ENCODE measurements at places on chromosomes 4 and X. TPM values are rescaled to one million over a fixed set of nuclear protein-coding genes. Genes with fewer than 3 reads are reported as not detected.

DNA sequence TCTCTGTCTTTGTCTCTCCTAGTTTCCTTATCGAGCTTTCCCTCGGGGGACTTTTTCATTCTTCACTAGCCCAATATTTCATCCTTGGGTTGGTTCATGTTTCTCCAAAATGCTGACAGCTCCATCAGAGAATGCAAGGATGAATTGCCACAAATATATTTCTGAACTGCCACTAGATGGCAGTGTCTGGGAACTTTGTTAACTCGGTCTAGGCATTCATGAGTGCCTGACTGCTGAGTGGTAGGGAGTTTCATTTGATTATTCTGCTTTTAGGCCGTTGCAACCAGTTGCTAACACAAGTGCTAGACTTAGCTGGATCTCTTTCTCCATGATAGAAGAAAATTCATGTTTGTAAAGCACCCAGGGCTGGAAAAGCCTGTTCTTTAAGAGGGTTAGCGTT is 73.5 kb upstream of the RAP2C start:
- no peak overlapping the region for H3K4me3 ChIP-seq
- DNase-seq: no peak
- no peak overlapping the region for H3K27ac ChIP-seq
- H3K36me3 ChIP-seq: peaks cover 4% of the 10 kb centered on the region
- H3K4me1 ChIP-seq: no peaks in the 10 kb centered on the region
- H3K27me3 ChIP-seq: no peaks in the 10 kb centered on the region

- no peaks in the 10 kb centered on the region for H3K36me3 ChIP-seq
- no peak overlapping the region for H3K27ac ChIP-seq
- no peaks in the 10 kb centered on the region for H3K27me3 ChIP-seq
These were observed 44.8 kb downstream of the GSX2 start for GRCh38 chr4:54144661-54145171.

DNA sequence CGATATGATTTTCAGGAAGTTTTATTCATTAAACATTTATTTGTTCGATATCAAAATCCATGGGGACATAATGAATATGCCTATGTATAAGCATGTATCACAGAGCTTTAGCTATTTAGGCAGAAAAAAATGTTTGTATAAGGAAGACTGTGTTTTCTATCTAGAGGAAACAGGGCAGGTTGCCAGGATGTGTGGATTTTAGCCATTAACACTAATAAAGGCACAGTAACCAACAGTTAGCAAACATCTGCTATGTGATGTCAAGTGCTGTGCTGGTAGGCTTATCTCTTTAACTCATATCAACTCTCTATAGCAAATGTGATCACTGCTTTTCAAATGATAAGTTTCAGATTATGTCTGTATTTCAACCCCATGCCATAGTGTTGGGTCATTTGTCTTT is 708.9 kb upstream of the HS3ST1 start:
- no peak overlapping the region for H3K4me3 ChIP-seq
- H3K4me1 ChIP-seq: no peaks in the 10 kb centered on the region
- DNase-seq: no peak
- H3K36me3 ChIP-seq: no peaks in the 10 kb centered on the region
- no peak overlapping the region for H3K27ac ChIP-seq

GRCh38 chrX:66014556-66014955 is 25.3 kb downstream of the VSIG4 start:
- H3K27ac ChIP-seq: no peak overlapping the region
- H3K36me3 ChIP-seq: no peaks in the 10 kb centered on the region
- H3K27me3 ChIP-seq: no peaks in the 10 kb centered on the region
- H3K4me3 ChIP-seq: no peak overlapping the region

DNA sequence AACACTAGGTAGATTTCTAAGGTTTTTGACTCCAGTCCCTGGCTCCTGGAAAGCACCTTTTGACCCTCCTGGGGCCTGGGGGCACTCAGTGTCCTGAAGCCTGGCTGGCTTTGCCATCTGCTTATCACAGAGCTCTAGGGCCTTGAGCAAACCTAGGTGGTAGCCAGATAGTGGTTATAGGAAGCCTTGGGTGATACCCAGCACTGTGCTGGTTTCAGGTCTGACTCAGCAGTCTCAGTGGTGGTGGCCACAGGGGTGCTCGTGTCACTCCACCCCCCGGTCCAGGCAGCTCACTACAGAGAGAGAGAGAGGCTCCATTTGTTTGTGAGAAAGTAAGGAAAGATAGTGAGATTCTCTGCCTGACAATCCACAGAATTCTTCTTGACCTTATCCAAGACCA is 195.8 kb upstream of the ZFP42 start:
- no peak overlapping the region for H3K27ac ChIP-seq
- H3K36me3 ChIP-seq: peaks cover 11% of the 10 kb centered on the region
- no peak for DNase-seq
- H3K4me3 ChIP-seq: no peak overlapping the region
- H3K4me1 ChIP-seq: no peaks in the 10 kb centered on the region

- DNase-seq: no peak
- H3K36me3 ChIP-seq: peaks cover 16% of the 10 kb centered on the region
- H3K4me3 ChIP-seq: no peak overlapping the region
- H3K27ac ChIP-seq: peak overlapping the region; percentile 42
- no peaks in the 10 kb centered on the region for H3K27me3 ChIP-seq
These were observed 45.8 kb downstream of the DCLK2 start for GRCh38 chr4:150123796-150124677.

- H3K4me1 ChIP-seq: peaks cover 11% of the 10 kb centered on the region
- peaks cover 1% of the 10 kb centered on the region for H3K36me3 ChIP-seq
- no peak for DNase-seq
- no peak overlapping the region for H3K4me3 ChIP-seq
- H3K27me3 ChIP-seq: no peaks in the 10 kb centered on the region
These were observed 73.9 kb upstream of the MAP9 start for GRCh38 chr4:155450676-155451075.

The FAM9C gene
- total RNA-seq: not detected
